ENCODE measurements at places on chromosomes 7 and 10.

DNA sequence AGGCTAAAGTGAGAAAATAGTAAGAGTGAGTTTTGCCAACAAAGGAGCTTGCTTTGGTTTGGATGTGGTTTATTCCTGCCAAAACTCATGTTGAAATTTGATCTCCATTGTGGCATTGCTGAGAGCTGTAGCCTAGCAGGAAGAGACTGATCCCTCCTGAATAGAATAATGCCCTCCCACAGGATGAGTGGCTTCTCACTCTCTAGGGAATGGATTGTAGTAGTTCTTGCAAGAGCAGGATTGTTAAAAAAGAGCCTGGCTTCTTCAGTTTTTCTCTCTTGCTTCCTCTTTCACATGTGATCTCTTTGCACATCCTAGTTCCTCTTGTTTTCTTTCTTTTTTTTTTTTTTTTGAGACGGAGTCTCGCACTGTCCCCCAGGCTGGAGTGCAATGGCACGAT, 34.4 kb downstream of the ASAH2 start:
- DNase-seq = no peak

DNA sequence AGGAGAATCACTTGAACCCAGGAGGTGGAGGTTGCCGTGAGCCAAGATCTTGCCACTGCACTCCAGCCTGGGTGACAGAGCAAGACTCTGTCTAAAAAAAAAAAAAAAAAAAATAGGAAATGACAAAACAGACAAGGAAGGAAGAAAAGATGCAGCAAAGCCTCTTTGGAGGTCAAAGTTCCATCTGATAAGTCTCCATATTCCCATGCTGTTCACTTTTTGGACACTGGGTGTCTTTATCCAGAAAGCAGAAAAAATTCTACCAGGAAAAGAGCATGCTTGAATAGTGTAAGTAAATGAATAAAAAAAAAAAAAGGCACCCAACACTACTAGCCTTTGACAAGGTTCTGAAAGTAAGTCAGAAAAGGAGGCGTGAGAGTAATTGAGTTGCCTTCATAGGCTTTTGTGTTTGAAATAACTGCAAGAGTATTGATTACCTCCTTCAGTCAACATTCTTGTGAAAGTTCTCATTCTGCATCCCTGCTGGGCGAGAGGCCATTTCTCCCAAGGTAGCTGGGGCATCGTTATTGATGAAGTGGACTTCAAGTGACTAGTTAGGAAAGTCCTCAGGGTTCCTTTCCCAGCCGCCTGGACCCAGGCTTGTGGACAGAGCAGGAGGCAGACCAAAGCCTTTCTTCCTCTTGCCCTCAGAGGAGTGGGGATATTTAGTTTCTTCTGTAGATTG, 133.3 kb upstream of the KIF5B start:
- DNase-seq = no peak

GRCh38 chr7:135929722-135930141, 47.4 kb downstream of the MTPN start:
- no peak for DNase-seq

DNA sequence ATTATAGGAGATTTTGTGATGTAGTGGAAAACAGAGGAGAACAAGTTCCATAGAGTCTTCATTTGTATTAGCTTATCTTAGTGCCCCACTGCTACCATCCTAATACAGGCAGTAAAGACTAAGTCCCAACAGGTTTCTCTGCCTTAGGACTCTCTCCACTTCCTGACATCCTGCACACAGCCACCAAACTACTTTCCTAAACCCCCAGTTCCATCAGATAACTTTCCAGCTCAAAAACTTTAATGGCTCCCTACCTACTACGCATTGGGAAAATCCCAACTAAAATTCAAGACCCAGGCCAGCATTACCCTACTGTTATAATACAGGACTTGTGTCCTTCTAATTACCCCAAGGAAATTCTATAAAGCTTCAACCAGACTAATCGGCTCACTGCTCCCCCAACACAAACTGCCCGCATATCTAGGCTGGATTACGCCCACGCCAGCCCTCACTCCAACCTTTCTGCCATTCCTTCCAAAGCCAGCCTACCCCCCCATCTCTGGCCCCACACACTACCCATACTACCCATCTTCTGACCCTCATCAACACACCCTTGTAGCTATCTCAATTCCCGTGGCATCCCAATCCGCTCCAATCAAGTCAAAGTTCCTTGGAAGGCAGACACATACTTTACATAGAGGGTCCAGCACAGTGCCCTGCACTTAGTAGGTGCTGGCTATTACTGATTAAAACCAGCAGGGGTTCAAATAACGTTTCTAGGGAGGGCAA, 1.4 kb downstream of the IDE start:
- DNase-seq = no peak

DNA sequence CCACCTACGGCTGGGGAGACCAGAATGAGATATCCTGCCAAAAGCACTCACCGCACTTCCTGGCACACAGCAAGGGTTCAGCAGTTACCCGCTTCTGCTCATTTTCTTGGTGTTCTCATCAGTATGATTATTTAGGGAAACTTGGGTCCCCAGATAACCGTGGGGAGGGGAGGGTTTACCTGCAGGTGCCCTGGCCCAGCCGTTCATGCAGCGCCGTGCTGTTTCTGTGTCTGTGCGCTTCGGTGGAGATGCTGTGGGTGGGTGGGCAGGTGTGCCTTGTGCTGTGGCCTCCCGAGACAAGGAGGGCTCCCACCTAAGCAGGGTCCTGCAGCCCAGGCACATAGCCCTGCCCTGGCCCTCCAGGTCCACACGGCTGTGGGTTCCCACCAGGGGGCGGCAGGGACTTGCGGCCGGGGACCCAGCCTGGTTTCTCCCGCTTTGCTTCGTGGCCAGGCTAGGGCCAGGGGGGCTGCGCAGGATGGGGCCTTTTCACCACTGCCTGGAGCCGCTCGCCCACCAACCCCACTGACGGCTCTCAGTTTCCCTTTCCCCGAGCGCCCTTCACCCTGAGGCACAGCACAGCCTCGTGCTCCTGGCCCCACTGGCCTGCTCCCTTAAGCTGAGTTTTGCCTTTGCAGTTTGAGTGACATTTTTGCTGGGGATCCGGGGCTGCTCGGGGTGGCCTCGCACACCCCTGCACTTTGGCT, 78.5 kb downstream of the LHPP start:
- DNase-seq = no peak

DNA sequence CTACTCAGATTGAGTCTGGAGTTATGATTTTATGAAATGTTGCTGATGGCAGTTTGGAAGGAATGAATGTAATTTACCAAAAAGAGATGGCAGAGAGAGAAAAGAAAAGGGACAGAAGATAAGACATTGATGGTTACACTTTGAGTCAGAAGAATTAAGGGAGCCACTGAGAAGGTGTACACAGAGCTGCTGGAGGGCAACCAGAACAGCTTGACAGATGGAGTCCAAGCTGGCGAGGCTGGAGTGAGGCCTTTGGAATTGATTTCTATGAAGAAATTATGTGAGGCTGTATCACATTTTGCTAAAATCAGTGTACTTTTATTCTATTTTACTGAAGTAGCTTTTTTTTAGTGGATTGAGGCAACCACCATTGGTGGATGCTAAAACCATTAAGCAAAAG, 740.5 kb downstream of the REEP3 start:
- no peak for DNase-seq

GRCh38 chr7:3201937-3202710, 98.9 kb upstream of the SDK1 start:
- no peak for DNase-seq

- DNase-seq = peak; percentile 55
These were observed 83.9 kb downstream of the LHPP start for GRCh38 chr10:124545351-124546054.

GRCh38 chr10:62735464-62736167, 68.9 kb upstream of the ADO start:
- DNase-seq = no peak

DNA sequence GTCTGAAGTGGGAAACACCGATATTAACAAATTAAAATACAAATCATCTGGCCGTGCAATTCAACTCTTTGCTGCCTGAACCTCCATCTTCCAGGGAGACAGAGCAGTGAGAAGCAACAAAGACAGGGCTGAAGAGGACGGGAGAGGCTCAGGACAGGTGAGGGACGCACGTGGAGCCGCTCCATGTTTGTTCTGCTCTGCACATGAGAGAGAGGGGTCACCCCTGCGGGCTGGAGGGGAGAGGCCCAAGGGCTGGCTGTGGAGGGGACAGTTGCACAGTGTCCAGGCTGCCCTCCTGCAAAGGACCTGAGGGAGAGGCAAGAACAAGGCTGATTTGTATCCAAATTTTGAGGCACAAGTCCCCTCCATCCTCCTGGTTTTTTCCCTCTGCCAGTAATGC, 41.7 kb downstream of the COBL start:
- no peak for DNase-seq

DNA sequence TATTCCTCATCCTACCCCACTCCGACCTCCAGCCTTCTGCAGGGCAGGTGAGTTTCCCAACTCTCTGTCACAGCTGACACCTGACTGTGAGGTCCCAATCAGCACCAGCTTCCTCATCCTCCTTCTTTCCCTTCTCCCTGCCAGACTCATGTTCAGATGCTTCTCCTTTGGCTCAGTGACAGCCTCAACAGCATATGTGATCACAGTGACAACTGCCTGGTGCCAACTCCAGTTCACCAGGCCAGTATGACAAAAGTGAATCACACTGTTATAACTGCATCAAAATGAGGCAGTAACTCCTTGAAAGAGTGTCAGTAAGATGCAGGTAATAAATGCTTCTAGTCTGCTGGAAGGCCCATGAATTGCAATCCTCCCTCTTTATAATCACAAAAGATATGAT, 46.8 kb upstream of the NFE2L3 start:
- DNase-seq = no peak

GRCh38 chr7:139721417-139721816, 56.4 kb downstream of the HIPK2 start:
- DNase-seq = no peak

DNA sequence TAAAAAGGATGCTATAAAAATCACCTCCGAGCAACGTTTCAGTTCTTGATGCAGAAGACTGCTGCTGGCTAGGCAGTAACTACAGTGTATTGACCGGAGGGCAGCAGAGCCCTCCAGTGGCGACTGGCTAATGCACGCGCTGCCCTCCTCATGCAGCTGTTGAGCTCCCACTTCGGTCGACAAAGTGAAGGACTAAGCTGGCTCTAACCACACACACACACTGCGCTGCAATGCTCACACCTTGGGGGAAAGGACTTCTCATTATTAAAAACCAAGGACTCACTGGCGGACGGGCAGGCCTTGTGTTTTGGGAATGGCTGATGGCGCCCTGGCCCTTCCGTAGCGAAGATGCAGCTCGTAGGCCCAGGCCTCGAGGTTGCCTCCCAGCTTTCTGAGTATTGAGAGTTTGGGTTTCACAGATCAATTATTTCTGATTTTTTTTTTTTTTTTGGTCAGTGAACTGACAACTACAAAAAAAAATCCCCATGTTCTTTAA, 120.9 kb upstream of the DIP2C start:
- peak; percentile 20 for DNase-seq

- DNase-seq = no peak
These were observed 166.1 kb upstream of the TNS3 start for GRCh38 chr7:47748041-47748440.

DNA sequence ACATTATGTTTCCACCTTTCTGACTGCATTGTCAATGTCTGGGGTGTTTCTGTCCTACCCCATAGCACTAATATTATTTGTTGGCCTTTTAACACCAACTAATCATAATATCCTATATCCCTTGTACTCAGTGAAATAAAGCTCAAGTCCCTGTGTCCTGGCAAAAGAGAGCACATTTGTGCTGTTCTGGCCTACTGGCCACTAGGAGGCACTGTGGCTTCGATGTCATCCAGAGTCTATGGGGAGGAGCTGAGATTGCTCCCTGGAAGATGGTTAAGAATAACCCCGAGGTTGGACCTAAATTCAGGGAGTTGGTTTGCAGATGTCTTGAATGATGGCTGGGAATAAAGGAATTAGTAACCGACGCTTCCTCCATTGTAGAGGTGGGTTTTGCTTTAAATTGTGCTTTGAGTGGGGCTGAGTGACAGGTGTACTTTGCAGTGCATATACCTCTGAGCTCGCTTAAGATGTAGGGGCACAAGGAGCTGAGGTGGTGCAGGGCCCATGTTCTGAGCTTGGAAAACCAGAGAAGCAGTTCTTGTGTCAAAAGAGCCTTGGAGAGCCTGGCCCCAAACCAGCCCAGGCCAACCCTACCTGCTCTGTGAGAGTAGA, 191.2 kb upstream of the PRSS1 start:
- DNase-seq = peak; percentile 13

DNA sequence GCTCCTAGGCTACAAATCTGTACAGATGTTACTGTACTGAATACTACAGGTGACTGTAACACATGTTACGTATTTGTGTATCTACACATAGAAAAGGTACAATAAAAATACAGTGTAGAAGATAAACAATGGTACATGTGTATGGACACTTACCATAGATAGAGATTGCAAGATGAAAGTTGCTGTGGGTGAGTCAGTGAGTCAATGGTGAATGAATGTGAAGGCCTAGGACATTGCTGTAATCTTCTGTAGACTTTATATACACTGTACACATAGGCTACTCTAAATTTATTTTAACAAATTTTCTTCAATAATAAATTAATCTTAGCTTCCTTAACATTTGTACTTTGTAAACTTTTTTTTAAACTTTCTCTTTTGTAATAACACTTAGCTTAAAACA, 205.6 kb downstream of the RNLS start:
- DNase-seq = no peak

- no peak for DNase-seq
These were observed 7.8 kb upstream of the SFTPA1 start for GRCh38 chr10:79602953-79603352.

DNA sequence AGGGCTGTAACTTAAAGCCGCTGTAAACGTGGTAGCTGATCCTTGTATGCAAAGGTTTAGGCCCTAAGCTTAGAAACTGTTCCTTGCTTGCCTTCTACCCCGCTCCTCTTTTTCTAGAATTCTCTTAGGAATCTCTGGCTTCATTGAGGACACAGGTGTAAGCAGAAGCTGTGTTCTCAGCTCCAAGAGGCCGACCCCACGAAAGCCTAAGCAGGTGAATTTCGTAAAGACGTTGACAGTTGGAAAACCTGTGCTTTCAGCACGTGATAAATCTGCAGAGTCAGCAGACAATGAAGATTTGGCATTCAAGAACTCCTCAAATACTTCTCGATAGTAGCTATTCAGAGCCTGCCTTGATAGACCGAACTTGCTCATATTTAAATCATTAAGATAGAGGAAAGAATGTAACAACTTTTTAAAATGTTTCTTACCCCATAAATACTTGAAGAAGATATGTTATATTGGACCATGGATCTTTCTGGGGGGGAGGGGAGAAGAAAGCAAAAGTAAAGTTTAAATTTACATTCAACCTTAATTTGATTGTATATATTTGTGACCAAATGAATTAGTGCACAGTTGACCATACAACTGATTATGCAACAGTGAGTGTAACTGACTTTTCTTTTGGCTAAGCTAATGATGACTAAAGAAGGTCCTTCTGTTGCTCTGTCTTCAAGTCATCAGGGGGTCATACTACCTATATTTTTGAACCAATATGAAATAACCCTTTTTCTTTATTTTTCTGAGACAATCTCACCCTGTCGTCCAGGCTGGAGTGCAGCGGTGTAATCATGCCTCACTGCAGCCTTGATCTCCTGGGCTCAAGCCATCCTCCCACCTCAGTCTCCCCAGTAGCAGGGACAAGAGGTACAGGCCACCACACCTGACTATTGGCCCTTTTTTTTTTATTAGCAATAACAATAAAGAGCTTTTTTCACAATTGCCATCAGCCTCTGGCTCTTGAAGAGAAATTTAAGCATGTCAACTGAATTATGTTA, 1.2 kb upstream of the GDI2 start:
- no peak for DNase-seq

GRCh38 chr10:49139846-49140195, 6.0 kb upstream of the FAM170B start:
- no peak for DNase-seq

- DNase-seq = no peak
These were observed 189.8 kb downstream of the HECW1 start for GRCh38 chr7:43302211-43302711.

GRCh38 chr10:129945064-129945463, 19.0 kb downstream of the EBF3 start:
- DNase-seq = no peak

Data from COR-L47 (cell line).